Glutamatergic neuron (in vitro differentiated cells): ENCODE measurements at places on chromosomes 7 and 10. TPM values are rescaled to one million over a fixed set of nuclear protein-coding genes. Genes with fewer than 3 reads are reported as not detected.

- no peak for DNase-seq
These were observed 111.7 kb upstream of the LYZL1 start for GRCh38 chr10:29176845-29177832.

DNA sequence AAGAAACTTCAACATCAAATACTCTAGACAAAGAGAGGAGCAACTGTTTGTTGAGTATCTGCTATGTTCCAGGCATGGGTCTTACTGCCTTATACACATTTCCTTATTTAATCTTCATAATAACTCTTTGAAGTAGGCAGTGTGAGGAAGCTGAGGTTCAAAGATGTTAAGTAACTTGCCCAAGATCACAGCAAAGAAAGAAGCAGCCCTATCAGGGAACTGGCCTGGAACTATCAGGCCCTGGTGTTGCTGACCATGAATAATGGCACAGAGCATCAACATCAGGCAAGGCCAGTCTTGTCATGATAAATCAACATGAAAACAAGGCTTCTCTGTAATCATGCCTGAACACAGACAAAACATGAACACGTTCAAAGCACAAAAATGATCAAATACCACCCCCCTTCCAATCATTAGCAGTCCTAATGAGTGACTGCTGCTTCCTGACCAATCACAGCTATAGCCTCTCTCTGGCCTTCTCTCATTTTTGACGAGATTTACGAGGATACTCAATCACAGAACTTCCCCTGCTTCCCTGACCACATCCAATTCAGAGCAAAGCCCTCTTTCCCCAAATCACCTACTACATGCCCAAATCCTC is 2.3 kb downstream of the GSDME start:
- no peak for DNase-seq

DNA sequence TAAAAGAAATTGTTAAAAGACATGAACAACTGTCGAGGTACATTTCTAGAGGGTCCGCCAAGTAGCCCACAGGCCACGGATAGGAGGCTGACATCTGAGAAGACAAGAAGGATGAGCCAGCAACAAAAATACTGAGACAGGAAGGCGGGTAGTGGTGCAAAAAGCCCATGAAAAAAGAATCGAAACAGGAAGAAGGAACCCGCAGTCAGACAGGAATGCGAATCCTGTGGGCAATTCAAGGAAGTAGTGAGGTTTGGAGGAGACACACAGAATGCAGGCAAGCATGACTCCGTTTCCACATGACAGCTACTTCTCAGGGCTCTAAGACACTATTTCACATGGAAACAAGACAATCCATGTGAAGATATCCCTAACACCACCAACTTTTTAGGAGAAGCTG is 125.2 kb downstream of the DOCK4 start:
- no peak for DNase-seq

DNA sequence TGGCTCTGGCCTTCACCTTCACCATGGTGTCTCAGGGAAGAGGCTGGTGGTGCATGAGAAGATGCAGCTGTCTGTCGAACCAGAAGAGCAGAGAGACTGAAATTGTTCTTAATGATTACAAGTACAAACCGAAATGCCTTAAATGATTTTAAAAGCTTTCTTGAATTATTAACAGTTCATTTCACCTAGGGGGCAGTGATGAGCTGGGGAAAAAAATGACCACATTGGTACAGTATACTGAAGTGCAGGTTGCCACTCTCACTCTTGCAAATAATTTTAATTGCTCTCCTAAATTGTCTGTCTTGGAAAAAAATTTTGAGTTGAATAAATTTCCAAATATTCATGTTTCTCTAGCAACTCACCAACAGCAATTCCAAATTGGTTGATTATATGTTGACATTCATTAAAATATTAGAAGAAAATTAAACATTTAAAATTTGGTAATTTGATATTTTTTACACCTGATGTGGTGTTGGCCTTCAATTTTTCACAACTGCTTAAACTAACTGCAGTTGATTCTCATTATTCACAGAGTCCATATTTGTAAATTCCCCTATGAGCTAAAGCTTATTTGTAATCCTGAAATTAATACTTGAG is 692.6 kb downstream of the ZWINT start:
- DNase-seq: no peak

DNA sequence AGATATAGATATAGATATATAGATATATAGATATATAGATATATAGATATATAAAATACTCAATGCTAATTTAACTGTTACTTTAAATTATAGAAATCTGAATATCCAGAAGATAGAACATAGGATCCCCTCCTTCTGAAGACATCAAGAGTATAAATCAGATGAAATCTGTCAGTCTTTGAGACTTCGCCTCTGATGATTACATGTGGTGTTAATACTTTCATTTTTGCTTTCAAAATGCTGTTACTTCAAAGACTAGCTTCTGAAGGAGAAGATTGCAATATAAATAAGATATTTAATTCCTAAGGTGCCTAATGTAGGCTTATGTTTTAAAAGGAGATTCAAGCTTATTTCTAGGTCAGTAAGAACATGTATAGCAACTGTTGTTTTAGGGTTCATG is 180.4 kb downstream of the TSPAN12 start:
- DNase-seq: no peak

Gene NAT16
- total RNA-seq: 2.4 TPM

Gene FXYD4
- not detected for total RNA-seq

GRCh38 chr10:15364001-15364400 is 7.1 kb downstream of the FAM171A1 start:
- no peak for DNase-seq

- DNase-seq: no peak
These were observed 10.7 kb downstream of the AMZ1 start for GRCh38 chr7:2698581-2699288.

GRCh38 chr10:101116754-101117153 is 14.3 kb upstream of the TLX1 start:
- DNase-seq: no peak

DNA sequence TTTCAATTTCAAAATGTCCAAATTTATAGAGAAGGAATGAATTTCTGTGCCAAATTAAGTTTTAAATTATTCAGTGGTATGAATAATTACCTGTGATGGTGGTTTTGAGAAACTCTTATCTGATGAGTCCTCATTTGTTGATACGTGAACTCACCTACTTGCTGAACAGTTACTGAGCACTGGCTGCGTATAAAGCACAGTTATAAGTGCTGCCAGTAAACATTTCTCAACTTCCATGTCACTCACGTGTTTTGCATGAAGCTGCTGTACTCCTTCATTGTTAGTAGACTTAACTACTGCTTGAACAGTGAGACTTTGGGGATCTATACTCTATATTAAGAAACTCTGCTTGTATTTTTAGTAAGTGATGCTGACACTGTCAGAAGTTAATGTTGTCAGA is 269.1 kb upstream of the FZD8 start:
- no peak for DNase-seq

Gene NUPR2
- not detected for total RNA-seq

DNA sequence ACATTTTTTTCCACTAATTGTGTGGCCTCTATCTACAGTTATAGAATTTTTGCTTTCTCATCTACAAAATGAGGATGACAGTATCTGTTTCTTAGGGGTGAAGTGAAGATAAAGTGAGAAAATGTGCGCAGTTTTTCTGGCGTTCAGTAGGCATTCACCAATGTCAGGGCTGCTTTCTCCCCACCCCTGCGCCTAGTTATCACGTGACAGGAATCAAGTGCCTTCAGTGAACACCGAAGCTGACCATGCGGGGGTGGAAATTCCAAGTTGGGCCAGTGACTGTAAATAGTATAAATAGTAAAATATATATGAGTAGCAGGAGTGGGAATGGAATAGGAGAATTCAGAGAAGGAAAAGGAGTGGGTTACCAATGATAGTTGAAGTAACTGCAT is 77.4 kb downstream of the TAF3 start:
- no peak for DNase-seq

GRCh38 chr7:5282543-5283316 is at the start of gene SLC29A4:
SLC29A4 (plus strand) TSS chr7:5282943; CDS start chr7:5287817, 4,874 bp downstream.
- peak; percentile 68 for DNase-seq

DNA sequence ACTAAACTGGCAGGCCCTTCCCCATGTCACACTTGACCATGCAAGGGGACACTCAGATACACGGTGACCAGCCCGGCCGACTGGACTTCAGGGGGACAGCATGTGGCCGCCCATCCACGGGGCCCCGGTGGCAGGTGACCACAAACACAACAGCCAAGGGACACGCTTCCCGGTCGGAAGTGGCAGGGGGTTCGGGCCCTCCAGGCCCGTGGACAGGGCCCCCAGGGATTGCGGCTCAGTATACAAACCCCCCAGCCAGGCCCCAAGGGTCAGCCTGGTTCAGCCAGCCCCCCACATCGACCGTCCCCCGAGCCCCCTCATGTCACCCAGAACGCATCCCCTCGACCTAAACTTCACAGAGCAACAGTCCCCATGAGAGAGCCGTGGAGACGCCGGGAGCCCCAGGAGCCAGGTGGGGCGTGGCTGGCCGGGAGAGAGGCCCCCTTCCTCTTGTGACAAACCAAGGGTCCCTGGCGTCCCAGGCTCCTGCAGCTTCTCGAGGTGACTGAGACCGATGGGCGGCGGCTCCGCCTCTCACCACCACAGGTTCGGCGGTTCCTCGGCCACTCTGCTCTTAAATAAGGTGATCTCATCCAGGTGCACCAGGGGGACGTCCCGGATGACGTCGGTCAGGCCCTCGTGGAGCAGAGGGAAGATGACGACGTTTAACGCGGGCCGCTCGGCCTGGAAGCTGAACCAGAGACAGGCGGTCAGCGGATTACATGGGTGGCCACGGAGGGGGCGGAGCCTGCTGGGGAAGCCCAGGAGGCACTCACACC is 57.8 kb upstream of the TNRC18 start:
- DNase-seq: no peak

- no peak for DNase-seq
These were observed 370.9 kb downstream of the SH2D4B start for GRCh38 chr10:80908611-80909010.

DNA sequence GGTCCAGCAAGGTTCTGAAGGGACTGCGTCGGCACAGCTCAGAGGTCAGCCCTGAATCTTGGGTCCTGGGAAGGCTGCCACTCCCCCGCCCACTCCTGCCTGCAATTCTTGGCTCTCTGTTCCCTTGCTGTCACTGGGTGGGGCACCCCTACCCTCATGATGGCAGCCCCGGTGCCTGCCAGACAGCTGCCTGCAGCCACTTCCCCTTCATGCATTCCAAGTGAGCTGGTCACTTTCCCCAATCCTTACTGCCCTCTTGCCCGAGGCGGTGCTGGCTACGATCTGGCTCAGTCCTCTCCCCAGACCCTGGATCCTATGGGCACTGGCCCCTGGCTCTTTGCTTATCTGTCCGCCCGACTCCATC is 14.2 kb downstream of the MYL10 start:
- DNase-seq: no peak

GRCh38 chr7:101121991-101122932 is 4.6 kb upstream of the SERPINE1 start:
- no peak for DNase-seq

Gene SUMF2
- total RNA-seq: 59.3 TPM

GRCh38 chr7:50462361-50462760 is 12.2 kb upstream of the FIGNL1 start:
- DNase-seq: no peak

- DNase-seq: no peak
These were observed 69.0 kb upstream of the ARHGAP21 start for GRCh38 chr10:24792638-24793037.

Gene CPED1
- not detected for total RNA-seq

Gene GLRX3
- total RNA-seq: 80.1 TPM

GRCh38 chr7:107035446-107035845 is 9.1 kb upstream of the PRKAR2B start:
- no peak for DNase-seq

Gene LRIT1
- not detected for total RNA-seq

DNA sequence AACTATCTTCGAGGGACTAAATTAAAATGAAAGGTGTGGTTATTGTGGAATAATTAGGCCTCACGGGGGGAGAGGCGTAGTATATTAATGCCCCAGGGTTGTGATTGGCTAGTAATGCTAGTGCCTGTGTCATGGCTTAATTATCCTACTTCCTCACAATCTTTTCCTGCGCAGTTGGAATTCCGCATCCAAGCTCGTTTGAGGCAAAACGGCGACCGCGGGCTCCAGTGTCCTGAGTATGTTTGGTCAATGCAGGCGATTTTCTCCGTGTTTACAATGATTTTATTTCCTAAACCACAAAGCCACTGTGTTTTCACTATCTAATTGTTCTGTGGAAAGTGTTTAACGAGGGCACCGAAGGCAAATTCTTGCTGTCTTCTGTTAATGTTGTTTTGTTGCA is 282.9 kb downstream of the CELF2 start:
- no peak for DNase-seq

Gene CNTNAP2
- 25.8 TPM for total RNA-seq

- no peak for DNase-seq
These were observed 23.6 kb upstream of the CD36 start for GRCh38 chr7:80614851-80615271.

Gene BLVRA
- total RNA-seq: 63.4 TPM

Gene FAM3C
- 19.9 TPM for total RNA-seq

DNA sequence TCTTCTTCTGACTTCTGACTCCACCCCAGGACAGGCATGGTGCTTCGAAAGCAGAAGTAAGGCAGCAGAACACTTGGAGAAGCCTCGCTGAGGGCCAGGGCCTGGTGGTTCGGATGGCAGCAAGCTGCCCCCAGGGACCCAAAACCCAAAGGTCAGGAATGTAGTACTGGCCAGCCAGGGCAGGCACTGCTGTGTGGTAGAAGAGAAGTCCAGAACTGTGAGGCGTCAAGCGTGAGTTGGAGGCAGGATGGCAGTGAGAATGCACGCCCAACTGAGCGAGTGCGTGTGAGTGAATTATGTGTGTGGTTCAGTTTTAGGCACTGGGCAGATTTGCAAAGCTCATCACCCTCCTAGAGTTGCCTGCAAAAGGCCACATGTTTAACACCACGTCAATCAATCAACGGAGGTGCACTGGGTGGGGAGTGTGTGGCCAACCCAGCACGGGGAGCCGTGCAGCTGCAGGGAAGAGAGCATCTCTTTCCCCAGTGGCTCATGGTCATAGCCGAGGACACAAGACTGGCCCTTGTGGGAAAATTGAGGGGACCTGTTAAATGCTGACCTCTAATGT is 144.3 kb downstream of the KCNMA1 start:
- no peak for DNase-seq

DNA sequence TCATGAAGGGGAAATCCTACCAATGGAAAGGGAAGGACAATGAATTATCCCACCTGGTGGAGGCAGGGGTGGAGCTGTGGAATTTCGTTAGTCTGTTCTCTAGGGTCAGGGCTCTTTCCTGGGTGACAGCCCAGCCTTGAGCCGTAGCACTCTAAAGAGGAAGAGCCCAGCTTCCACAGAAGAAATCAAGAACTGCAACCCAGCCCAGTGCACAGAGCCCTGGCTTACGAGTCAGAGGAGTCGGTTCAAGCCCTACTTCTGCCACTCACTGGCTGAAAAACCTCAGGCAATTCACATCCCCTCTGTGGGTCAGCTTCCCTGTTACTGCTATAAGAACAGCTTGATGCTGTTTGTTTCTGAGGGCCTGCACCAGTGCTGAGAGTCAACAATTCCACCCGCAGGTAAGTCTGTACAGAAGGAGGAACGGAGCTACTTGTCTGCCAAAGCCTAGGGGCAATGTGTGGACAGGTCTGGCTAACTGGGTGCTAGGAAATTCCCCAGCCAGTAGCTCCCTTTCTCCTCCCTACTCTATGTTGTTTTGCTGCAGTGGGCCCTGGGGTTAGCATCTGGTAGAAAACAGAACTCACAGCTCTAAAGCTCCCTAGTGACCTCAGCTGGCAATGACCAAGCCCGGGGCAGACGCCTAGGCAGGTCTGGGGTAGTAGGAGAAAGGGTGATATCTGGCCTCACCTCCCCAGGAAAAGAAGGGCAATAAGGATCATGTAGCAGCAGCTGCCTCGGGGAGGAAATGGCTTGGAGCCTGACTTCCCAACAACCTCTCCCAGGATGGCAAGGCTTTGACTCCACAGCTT is 3.3 kb downstream of the AVPI1 start:
- no peak for DNase-seq

- DNase-seq: no peak
These were observed 161.7 kb downstream of the NRBF2 start for GRCh38 chr10:63294781-63295180.
